T-cell (primary cell): ENCODE measurements at places on chromosomes 1 and 21. TPM values are rescaled to one million over a fixed set of nuclear protein-coding genes. Genes with fewer than 3 reads are reported as not detected.

The OR2M2 gene
- not detected for total RNA-seq

The LHX4 gene
- total RNA-seq: not detected

The SMPDL3B gene
- 0.22 TPM for total RNA-seq

The IL19 gene
- total RNA-seq: not detected

The RIMS3 gene
- 1.8 TPM for total RNA-seq

The CFAP126 gene
- not detected for total RNA-seq

The SLC16A4 gene
- total RNA-seq: 0.25 TPM

The GJA4 gene
- total RNA-seq: not detected

The CFHR4 gene
- total RNA-seq: not detected

The SLC6A17 gene
- total RNA-seq: not detected

The GREM2 gene
- total RNA-seq: 0.98 TPM

The KCNK2 gene
- total RNA-seq: not detected

The CD84 gene
- total RNA-seq: 51.8 TPM

The C1orf167 gene
- total RNA-seq: not detected
